ENCODE measurements at places on chromosomes 3 and 15.

DNA sequence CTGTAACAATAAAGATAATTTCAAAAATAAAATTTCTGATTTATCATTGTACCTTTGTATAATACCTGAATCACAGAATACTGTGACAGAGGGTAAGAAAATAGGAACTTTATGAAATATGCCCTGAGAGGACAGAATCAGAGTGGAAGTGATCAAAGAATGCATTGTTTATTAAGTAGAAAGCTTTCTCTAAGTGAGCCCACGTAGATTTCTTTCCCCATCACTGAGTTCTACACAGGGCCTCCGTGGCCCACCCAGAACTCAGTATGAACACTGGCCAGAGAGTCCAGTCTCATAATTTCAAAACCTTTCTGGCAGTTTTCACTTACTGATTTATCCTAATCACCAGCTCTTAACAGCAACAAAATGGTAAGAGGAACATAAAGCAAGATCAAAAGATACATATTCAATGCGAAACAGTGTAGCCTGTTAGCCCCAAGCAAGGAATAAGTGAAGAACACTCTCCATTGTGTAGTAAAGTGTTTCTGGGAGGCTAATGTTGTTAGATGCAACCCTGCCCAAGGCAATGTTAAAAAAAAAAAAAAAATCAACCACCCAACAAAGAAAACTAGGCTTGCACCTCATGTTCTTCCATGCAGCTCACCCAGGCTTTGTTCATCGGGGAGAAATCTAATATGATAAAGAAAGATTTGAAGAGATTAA, 341.3 kb downstream of the LSAMP start:
- no peak for DNase-seq

GRCh38 chr3:141076797-141077571, 25.8 kb downstream of the SPSB4 start:
- no peak for DNase-seq

- DNase-seq: no peak
Measured at GRCh38 chr3:62097121-62097520, 276.2 kb downstream of the FEZF2 start.

DNA sequence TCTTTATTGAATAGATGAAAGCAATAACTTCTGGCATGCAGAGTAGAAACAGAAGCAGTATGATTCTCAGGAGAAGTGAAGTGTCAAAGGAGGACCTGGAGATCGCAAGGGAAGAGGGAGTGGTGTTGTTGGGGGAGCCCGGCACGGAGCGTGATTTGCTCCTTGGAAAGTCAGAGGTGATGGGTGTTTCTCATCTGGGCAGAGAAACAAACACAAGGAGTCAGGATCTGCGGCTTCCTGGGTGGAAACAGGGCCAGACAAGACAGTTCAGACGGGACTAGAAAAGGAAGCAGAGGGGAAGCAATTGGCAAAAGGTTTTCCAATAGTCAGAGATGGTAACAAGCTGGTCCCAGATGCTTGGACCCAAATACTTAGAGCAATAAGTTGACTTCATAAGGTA, 34.4 kb upstream of the CCDC80 start:
- no peak for DNase-seq

DNA sequence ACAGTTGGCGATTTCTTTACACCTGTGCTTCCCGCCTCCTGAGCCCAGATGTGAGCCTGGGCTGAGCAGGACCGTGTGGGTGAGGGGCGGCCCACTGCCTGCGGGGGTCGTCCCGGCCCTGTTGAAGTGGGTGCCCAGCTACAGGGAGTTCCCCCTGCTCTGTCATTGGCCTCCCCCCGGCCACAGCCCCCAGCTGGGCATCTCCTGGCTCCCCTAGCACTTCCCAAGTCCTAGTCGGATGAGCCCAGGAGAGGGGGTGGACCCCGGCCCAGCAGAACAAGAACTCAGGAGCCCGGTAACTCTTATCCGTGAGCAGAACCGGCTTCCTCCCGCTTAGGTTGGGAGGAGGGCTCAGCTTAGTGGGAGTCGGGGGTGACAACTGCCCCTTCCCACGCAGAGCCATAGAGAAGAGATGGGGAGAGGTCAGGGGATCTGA, 757 bp downstream of the PAQR5 start:
- no peak for DNase-seq

DNA sequence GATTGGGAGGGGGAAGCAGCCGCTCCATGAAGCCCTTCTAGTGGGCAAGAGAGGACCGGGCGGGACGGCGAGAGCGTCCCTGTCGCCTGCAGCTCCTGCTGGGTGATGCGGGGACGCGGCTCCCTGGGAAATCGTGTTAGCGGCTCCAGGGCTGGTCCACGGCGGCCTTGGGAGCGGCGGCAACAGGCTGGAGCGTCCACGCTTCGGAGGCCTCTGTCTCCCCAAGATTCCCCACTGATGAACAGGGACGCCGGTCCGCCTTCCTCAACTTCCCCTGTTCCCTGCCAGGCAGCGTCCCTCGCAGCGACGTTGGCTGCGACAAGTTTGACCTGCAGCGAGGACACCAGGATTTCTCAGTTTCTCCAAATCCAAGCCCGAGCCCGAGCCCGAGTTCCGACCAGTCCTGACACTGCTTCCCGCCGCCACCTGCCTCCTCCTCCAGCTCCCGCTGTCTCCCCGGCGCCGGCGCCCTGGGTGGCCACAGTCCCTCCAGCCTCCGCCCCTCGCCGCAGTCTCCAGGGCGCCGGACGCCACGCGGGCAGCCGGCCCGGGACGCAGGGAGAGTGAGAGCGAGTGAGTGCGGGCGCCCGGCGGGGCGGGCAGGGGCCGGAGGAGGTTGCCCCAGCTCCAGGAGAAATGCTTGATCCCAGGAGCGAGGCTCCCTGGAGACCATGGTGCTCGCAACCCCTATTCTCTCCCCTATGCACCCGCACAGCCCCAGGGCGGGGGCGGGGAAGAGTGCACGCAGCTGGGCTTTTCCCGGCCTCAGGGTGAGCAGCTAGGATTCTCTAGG, 78.1 kb upstream of the RNF7 start:
- no peak for DNase-seq

- no peak for DNase-seq
Measured at GRCh38 chr3:148600902-148601765, 96.6 kb upstream of the AGTR1 start.

DNA sequence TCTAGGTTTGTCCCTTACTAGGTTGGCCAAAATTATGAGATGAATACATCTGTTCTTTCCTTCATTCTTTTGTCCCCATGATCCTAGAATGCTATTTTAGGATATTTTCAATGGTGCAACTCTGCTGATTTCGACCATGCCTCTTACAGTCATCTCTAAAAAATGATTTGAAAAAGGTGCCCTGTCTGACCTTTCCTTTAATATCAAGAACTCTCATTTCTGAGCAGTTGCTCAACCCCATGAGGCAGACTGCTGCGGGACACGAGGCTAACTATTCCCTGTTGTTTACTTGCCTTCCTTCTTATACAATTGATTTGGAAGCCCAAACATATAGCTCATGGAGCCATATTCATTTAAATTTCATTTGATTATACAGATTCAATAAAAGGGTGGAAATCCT, 14.6 kb downstream of the PLSCR2 start:
- DNase-seq: no peak

DNA sequence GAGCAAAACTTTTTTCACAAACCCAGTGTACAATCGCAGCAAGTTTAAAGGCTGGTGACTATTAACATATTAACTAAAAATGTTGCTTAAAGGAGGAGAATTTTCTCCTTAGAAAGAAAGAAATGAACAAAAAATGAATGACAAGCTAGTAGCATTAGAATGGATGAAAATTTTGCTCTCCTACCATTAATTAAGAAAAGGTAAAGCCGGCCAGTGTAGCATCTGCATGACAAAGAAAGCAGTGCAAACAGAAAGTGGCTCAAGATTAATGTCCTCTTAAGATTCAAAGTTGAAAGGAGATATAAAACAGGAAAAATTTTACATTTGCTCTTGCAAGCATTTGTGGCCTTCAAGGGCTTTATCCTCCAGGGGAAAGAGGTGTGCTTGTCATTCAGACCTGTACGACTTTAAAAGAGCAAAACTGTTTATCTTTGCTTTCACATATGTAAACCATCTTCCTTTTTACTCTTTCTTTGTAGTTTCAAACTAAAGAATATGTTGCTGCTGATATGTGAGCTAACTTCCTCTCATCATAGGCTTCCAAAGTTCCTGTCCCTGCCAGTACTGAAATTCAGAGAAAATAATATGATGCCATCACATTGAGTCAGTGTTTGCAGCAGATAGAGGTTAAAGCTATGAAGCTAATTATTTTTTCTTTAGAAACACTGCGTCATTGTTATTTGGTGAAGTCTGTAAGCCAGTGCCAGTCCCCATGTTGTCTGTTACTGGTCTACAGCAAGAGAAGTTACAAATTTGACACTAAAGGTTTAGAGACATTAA, 439.1 kb upstream of the GRM7 start:
- DNase-seq: no peak

- peak; percentile 89 for DNase-seq
Measured at GRCh38 chr3:264394-265156, 68.0 kb downstream of the CHL1 start.

DNA sequence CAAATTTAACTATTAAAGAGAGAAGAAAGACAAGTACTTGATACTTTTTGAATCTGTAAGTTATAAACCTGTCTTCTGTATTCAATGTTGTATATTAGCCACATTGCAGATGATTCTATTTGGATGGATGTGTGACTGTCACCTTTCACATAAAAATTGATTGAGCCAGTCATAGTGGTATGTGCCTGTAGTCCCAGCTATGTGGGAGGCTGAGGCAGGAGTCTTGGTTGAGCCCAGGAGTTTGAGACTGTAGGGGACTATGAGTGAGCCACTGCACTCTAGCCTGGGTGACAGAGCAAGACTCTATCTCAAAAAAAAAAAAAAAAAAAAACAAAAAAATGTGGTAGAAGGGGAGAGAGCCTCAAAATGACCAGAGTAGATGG, 12.3 kb downstream of the CACNA1D start:
- no peak for DNase-seq

DNA sequence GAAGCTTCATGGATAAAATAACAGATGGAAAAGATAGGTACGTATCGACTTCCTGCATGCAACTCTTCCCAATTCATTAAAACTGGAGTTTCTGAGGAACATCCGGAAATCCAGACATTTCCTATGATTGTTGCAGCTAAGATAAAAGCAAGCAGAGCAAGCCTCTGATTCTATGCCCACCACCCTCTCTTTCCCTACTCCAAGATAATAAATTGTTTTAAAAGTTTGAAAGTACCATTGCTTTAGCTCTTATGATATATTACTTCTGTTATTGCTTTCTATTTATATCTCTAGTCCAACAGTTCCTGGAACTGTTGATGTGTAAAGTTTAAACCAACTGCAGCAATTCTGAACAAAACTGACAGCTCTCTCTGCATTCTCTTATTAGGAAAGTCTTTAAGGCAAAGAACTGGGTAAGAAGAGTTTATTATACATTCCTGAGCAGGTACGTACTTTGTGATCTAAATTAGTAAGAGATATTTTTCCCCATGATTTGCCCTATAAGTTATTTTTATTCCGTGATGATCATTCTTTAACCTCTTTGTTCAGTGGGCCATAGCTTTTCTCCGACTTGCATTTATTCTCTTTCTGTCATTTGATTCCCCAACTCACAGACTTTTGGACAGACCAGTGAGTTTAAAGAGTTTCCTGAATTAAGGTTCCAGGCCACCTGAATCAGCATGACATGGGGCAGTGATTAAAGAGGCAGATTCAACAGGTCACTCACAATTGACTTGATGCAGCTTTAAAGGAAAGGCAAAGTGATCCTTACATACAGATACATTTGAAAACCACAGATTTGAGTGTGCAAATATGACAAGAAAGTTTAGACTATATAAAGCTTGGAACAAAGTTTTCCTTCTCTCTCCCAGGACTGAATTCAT, 94.2 kb upstream of the THRB start:
- no peak for DNase-seq

- no peak for DNase-seq
Measured at GRCh38 chr15:64333516-64333915, 22.5 kb downstream of the CSNK1G1 start.

GRCh38 chr15:71341811-71342550, 226.7 kb downstream of the THSD4 start:
- no peak for DNase-seq

DNA sequence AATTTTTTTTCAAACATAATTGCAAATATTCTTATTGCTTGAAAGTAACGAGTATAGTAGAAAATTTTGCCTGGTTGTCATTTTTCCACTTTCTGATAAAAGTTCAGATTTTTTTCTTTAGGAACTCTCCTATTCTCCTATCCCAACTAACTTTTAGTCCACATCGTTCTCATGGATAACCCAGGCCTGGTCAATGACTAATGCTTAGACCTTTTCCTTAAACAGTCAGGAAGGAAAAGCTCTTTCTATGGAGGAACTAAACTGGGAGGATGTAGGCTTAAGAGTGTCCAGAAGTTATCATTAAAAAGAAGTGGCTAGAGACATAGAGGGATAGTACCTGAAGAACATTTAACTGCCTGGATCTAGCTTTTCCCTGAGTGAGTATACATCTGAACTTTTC, 26.7 kb downstream of the CIP2A start:
- no peak for DNase-seq

GRCh38 chr15:91897585-91898372, 44.3 kb downstream of the SLCO3A1 start:
- no peak for DNase-seq

GRCh38 chr15:68341760-68342725, 64.5 kb downstream of the FEM1B start:
- no peak for DNase-seq

- no peak for DNase-seq
Measured at GRCh38 chr3:73137736-73138403, 76.4 kb downstream of the EBLN2 start.

- no peak for DNase-seq
Measured at GRCh38 chr3:155941354-155941753, 70.9 kb downstream of the GMPS start.

DNA sequence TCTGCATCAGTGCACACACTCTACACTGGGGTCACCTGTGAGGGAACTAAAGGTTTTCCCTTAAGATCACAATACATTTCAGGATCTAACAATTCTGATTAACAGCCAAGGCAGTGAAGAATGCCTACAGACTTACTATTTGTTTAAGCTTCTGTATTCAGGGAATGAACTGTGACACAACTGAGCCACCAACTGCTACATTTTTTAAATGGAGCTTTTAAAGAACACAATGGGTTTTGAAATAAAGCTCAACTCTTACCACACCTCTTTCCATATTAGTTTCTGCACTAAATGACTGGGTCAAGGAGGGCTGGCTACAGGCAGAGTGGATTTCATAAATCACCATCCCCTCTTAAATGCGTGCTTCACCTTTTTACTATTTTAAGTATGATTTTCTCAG, 100.2 kb downstream of the TMCC1 start:
- no peak for DNase-seq

DNA sequence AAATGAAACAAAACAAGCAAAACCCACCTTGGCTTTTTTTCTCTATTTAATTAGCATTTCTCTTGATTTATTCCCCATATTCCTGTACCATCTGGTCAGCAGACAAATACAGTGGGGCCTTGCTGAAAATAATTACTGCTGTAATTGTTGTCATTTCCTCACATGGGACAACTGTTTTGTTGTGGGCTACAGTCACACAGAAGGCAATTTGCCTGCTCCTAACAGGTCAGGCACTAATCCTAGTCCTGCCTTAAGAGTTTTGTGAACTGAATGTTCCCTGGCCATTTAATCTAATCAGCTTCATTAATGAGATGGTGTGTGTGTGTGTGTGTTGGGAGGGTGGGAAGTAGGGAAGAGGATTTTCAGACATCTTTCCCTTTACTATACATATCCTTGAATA, 11.6 kb downstream of the TRPC1 start:
- DNase-seq: no peak

- peak; percentile 22 for DNase-seq
Measured at GRCh38 chr3:65398953-65399352, 639.8 kb downstream of the MAGI1 start.

GRCh38 chr3:29718661-29719065, 437.8 kb downstream of the RBMS3 start:
- peak; percentile 77 for DNase-seq

GRCh38 chr15:31050953-31051352, 50.6 kb downstream of the TRPM1 start:
- no peak for DNase-seq

Data from epithelial cell of prostate (primary cell).